ENCODE measurements at places on chromosomes 7 and 10.

- no peak for DNase-seq
These were observed 38.4 kb upstream of the FOXL3 start for GRCh38 chr7:251446-252175.

DNA sequence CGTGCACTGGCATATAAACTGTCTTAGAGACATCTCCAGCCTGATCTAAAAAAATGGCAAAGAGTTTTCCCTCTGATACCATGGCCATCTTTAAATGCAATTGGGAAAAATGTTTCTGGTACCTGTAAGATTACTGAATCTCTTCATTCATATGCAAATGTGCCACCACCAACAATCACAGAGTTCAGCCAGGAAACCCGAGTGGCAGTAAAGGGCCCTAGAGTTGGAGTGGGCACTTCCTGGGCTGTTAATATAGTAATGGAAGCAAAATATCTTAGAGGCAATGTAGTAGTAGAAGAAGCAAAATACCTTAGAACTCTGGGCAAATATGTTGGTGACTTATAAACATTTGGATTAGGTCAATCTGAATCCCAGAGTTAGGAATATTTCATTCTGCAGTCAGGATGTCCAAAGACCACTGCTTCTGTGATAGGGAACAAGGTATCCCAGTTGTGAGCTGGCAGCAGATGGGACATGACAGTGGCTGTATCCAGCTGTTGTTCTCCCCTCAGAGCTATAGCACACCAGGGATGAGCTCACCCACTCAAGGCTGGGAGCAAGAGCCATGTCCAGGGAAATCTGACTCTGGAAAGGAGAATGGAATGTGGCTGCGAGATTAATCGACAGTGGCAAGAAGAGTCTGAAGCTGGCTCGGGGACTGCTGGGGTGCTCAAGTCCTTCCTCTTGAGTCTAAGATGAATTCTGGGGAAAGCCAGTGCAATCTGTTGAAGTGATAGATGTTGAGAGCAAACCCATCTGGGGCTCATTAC lies 332.1 kb downstream of the PHTF2 start:
- DNase-seq: no peak

DNA sequence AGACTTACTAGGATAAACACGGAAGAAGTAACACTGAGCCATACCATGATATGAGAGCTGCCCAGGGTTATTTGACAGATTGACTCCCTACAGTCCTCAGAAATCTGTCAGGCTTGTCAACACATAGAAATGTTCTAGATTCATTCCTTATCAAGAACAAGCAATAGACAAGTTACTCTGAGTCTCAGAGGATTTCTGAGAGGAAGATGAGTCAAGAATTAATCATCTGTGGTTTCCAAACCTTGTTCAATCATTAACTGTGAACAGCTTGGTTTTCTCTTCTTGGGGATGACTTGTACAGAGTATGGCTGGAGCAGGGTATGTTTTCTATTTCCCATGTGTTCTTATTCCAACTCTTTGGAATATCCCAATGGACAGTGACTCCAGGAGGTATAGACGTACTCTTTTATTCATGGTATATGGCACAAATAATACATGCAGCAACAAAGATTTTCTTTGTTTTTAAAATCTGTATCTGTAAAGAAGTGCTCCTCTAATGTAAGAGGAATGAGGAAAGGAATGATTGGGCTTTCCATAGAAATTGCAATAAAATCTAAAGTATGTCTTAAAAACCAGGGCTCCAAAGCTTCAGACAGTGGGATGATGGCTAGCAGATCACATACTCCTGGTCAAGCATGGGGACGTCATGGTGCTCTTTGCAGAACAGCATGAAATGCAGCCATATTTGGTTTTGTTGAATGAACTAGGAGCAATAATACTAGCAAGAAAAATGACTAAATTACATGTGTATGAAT lies 11.9 kb upstream of the SFR1 start:
- DNase-seq: no peak

- DNase-seq: no peak
These were observed 7.1 kb upstream of the FAM107B start for GRCh38 chr10:14781763-14782162.

All from activated CD4-positive, CD25-positive, alpha-beta regulatory T cell (primary cell).